ENCODE measurements at places on chromosomes 5 and 9.

- no peak for DNase-seq
Measured at GRCh38 chr5:167797933-167798332, 493.5 kb upstream of the WWC1 start.

DNA sequence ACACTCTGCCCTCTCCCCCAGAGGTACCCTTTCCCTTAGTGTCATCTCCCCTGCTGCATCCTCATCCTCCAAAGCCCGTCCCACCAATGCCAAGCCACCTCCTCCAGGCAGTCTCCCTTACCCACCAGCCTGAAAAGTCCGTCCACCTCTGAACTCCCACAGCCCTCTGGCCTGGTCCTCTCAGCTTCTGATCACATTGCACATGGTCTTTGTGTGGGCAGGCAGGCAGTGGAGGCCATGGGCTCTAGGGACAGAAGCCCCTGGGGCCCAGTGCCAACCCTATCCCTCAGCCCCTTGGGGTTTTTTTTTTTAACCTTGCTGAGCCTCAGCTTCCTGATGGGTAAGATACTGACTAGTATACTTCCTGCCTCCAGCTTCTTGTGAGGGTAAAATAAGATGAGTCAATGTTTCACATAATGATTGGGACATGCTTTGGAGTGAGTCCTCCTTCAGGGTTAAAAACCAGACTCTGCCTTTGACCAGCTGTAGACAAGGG is 19.4 kb downstream of the CSF1R start:
- no peak for DNase-seq

GRCh38 chr5:170745481-170746071 is 37.9 kb upstream of the GABRP start:
- DNase-seq = no peak

DNA sequence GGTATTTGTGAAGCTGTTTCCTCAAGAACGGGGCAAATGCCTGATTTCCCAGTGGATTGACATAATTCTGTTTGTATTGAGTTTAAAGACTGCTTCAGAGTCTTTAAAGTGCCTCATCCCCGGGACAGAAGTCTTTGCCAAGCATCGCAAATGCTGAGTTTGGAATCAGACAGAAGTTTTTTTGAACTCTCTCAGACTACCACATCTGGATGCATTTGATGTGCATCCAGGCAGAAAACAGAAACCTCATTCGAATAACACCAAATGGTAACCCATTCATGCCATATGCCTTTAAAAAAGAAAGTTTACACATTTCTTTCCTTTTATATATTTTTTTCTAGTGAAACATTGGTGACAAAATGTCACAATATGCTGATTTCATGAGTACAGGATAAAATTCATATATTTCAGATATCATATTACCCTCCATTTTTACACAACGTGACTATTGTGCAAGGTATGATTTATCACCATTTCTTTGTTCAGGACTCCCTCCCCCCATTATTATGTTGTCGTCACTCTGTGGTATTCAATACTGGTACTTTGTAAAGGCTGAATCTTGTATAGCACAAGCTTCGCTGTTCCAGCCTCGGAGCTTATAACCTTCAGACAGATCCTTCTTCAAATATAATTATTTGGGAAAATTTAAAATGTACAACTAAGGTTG is 91.1 kb downstream of the ZNF608 start:
- DNase-seq = no peak

DNA sequence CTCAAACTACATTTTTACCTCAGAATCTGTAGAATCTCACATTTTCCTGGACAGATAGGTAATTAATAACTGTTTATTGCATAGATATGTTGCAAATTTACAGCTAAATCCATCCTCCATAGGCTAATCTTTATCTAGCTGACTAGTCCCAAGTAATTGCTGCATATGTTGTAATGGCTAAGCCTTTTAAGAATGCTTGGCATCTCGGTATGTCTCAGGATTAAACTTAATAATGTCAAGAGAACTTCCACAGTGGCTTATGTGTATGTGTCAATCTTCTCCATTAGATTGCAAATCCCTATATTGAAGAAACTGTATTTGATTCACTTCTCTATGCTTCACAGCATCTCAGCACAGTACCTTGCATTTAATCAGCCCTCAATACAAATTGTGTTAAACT is 131.9 kb downstream of the PRDM9 start:
- no peak for DNase-seq

DNA sequence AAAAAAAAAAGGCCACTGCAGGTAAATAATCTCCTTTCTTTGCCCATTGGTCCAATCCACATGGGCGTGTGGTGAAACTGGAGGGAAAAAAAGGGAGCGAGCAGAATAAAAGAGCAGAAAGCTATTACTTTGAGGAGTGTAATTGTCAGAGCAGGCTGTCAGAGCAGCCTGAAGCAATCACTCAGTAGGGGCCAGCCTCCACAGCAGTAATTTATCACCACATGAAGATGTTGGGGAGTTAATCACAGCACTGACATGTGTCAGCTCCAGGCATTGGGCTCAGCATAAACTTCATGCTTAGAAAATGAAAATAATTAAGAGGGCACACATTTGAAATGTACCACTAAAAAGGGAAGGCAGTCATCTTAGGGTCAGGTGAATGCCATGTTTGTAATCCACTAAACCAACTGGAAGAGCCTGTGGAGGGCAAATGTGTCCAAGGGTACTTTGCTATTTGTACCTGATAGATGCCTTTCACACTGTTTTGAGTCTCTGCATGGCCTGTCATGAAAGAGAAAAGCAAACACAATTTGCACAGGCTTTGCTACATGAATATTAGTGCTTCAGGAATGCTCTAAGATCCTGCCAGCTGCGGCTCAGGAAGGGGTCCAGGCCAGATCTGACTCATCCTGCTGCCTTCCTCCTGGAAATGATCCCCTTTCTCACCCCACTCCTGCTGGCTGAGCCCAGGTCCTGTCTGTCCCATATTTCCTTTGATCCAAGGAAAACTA is 2.9 kb upstream of the PTGER4 start:
- no peak for DNase-seq

DNA sequence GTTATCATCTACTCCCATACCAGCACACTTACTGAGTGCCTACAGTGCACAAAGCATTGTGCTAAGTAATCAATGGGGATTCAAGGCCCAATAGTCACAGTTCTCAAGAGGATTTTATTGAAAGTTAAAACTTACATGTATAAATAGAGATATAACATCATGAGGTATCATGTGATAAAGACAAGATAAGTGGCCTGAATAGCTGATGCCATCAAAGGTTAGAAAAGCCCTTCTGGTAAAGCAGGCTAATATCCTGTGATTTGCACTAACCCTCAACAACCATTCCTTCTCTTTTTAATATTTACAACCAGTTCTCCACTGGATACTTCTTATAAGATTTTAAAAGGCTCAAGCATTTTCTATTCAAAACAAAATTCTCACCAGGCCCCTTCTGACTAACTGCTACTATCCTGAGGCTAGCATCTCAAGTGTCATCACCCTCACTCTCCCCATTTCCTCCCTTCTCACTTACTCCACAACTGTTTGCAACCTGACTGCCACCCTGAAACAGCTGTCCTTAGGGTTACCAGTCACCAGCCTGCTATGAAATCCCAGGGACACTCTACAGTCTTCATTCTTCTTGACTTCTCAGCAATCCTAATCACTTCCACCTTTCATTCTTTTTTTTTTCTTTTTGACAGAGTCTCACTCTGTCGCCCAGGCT is 377.9 kb downstream of the ENC1 start:
- DNase-seq = no peak

GRCh38 chr5:175082346-175082745 is 358.0 kb downstream of the MSX2 start:
- no peak for DNase-seq

- peak; percentile 39 for DNase-seq
Measured at GRCh38 chr5:169778622-169779596, 141.8 kb downstream of the DOCK2 start.

- no peak for DNase-seq
Measured at GRCh38 chr9:134332266-134332665, 6.0 kb downstream of the RXRA start.

DNA sequence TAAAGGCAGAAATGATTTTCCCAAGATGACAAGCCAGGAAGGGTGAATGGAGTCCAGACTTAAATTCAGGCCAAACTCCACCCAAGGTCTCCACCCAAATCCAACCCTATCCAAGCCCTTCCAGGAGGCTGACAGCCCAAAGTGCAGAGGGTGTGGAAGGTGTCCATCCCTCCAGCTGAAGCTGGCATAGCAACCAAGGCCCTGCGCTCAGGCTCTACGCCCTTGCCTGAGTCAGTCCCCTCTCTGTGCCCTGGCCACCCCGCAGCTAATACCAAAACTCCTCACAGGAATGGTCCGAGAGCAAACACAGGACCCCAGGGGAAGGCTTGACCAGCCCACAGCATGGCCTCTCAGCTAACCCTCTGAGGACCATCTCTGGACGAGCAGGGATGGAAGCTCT is 2.1 kb downstream of the SEPTIN8 start:
- no peak for DNase-seq

- DNase-seq = no peak
Measured at GRCh38 chr9:6771722-6772121, 13.9 kb downstream of the KDM4C start.

DNA sequence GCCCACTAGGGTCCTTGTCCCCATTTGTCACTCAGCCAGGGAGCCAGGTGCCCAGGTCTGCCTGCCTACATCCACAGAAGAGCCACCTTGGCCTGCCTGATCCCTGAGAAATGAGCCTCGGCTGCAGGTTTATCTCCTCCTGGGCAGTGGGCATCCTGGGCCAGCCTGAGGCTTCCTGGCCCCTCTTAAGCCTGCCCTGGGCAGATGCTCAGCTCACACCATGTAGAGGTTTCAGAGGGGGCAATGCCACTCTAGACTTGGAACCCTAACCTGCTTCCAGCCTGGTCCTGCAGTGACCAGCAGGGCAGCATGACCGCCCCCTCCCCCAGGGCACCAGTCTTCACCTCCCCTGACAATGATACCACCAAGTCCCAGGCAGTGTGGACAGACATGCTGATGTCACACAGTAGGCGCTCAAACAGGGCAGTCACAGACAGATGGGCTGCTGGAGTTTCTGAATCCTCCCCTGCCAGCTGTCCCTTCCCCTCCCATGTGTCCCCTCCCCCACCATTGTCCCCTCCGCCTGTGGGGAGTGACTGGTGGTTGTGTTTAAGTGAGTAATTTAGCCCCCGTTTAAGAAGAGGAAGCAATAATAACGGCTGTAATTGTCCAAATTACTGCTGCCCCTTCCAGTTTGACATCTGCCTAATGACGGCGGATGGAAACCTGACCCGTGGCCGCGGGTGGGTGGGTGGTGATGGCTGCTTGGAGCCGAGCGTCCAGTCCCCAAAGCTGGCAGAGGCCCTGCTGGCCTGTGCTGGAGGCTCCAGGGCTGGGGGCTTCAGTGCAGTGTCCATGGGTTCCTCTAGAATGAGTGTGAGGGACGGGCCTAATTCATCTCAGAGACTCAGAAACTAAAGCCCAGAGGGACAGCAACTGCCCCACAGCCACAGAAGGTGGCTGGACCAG is 147.7 kb downstream of the BARX1 start:
- no peak for DNase-seq

GRCh38 chr5:5309645-5310044 is 112.8 kb upstream of the ICE1 start:
- DNase-seq = no peak

- DNase-seq = no peak
Measured at GRCh38 chr9:89352874-89353649, 34.8 kb downstream of the SECISBP2 start.

- DNase-seq = no peak
Measured at GRCh38 chr9:123657941-123658340, 272.0 kb downstream of the DENND1A start.

DNA sequence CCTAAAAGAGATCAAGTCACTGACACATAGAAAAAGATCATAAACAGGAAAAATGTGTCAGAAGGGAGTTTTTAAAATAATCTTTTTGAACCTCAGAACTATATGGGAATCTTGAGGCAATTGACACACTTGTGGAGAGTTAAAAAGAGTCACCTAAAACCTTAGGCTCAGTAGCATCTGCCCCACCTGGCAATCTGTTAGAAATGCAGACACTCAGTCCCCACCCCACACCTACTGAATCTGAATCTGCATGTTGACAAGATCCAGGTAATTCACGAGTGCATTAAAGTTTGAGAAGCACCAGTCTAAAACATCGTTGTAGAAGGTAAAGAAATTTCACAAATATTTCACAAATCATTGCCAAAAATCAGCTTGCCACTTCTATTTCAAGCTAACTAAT is 388.3 kb downstream of the NR2F1-AS1 start:
- DNase-seq = no peak

DNA sequence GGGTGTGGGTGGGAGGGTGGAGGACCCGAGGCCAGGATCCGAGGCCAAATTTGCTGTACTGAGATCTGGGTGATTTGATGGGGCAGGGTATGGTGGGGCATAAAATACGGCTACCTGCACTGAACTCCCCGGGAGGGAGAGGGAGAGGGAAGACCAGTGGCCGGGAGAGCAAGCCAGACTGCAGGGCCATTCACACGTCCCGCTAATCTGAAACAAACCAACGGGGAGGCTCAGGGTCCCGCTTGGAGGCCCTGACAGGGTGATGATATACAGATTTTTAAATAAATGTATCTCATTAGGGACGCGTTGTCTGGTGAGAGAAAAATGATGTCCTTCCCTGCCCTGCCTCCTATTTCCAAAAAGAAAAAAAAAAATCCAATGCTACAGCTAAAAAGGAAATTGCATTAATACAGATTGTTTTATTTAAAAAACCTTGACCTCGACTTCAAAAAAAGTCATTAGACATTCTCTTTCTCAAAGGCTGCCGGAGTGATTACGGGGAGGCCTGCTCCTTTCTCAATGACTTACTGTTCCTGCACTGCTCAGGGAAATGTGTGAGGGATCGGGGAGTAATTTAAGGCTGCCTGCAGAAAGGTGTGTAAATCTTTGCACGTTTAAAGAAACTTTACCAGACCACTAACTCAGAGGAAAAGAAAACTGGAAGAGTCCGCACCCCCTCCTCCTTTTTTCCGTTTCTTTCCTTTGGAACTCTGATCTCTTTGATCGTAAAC is 11.5 kb upstream of the PRRX2 start:
- DNase-seq = no peak

GRCh38 chr9:89604729-89605464 is at the start of gene GADD45G:
GADD45G (plus strand) TSS chr9:89605012; CDS start chr9:89605122, 110 bp downstream.
- DNase-seq = peak; percentile 96

GRCh38 chr5:175713930-175714329 is 56.1 kb downstream of the HRH2 start:
- no peak for DNase-seq

DNA sequence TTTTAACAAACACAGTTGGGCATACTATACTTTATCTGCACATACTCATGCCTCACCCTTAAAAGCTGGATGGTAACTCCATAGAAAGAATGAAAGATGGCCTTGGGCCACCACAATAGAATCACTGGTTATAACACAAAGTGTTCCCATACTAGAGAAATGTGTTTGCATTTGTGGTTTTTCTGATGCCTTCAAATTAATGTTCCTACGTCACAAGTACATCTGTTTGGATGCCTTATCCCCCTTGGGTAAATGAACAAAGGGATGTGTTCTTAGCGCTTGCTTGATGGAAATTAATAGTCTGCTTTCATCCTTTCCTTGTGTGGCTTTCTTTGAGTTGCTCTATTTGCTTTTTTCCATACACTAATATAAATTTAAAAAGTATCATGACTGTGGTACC is 291.1 kb upstream of the PDE4D start:
- DNase-seq = no peak

All from hematopoietic multipotent progenitor cell treated with erythropoietin and hydrocortisone succinate and interleukin-3 and kit ligand, for 6 days (in vitro differentiated cells).